Stimulated activated CD4-positive, alpha-beta T cell treated with anti-CD3 and anti-CD28 coated beads, Interleukin-2, amount 100 ng/mL, for 4 hours (primary cell): ENCODE measurements at places on chromosomes 7 and 10.

DNA sequence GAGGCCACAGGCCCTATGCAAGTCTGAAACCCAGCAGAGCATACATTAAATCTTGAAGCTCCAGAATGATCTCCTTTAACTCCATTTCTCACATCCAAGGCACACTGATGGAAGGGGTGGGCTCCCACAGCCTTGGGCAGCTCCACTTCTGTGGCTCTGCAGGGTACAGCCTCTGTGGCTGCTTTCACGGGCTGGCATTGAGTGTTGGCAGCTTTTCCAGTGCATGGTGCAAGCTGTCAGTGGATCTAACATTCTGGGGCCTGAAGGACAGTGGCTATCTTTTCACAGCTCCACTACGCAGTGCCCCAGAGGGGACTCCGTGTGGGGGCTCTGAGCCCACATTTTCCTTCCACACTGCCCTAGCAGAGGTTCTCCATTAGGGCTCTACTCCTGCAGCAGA, 265.7 kb upstream of the MAGI2 start:
- DNase-seq: no peak

DNA sequence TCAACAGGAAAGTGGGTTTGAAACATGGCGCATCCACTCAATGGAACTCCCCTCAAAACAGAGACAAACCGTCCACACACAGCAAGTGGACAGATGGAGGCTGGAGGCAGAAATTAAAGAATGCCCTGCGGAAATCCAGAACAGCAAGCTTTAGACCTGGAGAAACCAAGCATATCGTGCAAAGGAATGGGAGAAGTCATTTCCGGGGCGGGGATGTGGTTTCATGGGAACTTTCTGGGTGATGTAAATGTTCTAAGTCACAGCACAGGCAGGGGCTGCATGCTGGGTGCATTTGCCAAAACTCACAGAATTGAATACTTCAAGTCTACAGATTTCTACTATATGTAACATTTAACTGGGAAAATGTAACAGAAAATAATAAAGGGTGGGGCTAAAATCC, 213.0 kb downstream of the PTPRN2 start:
- DNase-seq: no peak

DNA sequence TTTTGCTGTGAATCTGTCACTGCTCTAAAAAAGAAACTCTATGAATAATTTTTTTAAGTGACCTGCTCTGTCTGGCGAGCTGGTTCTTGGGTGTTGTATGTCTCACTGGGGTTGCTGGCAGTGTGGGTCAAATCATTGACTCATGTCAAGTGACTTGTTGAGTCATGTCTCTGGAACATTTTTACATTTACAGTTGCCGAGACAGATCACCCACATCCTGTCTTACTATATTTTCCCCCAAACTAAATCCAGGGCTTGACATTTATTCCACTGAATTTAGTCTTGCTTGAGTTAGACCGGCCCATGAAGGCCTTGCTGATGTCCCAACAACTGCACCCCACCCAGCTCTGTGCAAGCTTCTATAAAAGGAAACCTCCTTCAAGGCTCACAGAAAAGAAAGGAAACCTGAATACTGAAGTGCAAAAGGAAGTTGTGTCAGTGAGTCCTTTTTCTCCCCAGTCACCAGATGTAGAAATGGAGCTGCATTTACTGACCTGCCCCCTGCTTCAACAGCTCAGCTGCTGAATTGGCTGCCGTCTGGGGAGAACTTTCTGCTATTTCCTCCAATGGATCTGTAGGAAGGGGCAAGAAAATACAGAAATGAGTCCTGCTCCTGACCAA, 290.3 kb downstream of the TNS3 start:
- no peak for DNase-seq

GRCh38 chr10:106830471-106830870, 334.0 kb downstream of the SORCS1 start:
- no peak for DNase-seq

- no peak for DNase-seq
These were observed 19.6 kb downstream of the RAB19 start for GRCh38 chr7:140423501-140423900.

DNA sequence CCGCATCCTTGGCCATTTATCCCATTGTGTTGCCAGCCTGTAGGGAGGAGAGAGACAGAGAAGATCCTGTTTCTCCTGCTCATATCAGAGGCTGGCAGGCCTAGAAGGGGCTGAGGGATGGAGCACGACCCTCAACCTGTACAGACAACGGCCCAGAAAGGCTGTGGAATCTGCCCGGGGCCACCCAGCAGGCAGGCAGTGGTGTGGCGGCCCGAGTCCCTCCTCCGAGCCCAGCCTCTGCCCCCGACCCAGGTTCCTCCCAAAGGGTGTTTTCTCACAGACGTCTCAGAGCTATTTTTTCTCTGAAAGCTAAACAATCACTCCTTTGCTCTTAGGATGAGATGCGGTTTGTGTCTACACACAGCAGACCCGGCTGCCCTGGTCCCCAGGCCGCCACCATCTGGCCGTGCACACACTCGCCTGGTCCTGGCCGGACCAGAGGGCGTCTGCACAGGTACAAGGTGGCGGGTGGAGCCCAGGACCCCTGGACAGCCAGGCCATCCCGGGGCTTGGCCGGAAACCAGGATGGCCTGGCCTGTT, 69.3 kb downstream of the FOXL3 start:
- no peak for DNase-seq

- DNase-seq: no peak
These were observed 68.6 kb upstream of the MEOX2 start for GRCh38 chr7:15755061-15755460.

DNA sequence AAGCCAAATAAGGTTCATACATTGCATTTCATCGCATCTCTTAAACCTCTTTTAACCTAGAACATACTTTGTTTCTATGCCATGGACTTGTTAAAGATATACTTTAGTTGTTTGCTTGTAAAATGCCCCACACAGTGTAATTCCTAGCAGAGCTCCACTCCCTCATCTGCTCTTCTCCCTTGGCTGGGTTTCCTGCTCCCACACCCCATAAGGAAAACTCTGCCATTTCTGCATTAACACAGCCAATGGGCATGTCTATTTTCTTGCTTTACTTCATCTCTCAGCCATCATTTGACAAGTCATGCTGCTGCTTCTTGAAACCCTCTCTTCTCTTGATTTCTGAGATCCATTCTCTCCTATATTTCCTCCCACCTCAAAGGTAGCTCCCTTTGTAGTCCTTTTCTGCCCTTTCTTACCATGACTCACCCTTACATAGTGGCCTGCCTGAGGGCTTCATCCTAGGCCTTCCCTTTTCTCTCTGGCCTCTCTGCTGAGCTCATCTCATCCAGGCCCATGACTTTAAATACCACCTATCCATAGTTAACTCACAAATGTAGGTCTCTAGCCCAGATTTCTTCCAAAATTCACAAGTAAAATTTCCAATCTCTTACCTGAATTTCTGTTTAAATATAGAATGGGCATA, 471.4 kb downstream of the ADRA2A start:
- DNase-seq: no peak

DNA sequence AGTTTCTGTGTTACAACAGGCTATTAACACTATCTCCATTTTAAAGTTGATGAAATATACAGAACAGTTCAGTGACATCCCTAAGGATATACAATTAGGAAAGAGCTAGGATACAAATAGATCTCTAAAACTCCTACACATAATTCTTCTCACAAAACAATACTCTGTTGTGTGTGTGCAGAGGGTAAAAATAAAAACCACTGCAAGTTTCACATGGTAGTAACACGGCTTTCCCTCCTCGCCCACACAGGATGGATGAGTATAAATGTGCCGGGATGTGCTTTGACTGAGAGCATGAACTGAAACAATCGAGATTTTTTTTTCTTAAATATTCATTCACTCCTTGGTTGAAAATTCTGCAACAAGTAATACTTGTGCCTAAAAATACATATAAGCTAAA, 131.5 kb upstream of the C1QL3 start:
- DNase-seq: no peak

- DNase-seq: no peak
These were observed 761.1 kb downstream of the IPMK start for GRCh38 chr10:57506414-57507094.

GRCh38 chr7:43119371-43120075, 7.1 kb downstream of the HECW1 start:
- no peak for DNase-seq

DNA sequence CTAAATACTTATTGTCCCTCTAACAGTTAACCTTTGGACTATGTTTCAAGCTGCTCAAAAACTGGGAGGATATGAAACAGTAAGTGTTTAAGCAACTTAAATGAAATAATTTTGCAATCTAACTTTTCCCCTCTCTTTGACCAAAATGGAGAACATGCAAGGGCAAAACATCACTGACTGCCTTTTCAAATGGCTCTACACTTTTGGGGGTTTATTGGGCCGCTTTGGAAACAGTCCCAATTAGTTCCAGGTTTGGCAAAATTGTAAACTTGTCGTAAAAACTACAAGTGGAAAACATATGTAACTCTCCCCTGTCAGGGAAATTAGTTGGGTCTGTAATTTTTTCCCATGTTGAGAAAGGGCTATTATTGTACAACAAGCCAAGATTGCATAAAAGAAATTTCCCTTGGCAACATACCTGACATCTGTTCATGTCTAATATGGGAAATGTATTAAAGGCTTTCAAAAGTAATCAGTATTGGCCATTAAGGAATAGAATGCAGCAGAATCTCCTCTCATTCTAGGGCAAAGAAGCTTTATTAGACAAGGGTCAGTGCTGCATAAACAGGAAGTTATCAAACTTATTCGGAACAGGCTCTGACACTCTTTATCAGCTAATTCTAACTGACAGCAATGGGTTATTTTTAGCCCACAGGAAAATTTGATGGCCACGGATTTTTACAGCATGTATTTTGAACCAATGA, 157.9 kb downstream of the ARID5B start:
- DNase-seq: no peak

DNA sequence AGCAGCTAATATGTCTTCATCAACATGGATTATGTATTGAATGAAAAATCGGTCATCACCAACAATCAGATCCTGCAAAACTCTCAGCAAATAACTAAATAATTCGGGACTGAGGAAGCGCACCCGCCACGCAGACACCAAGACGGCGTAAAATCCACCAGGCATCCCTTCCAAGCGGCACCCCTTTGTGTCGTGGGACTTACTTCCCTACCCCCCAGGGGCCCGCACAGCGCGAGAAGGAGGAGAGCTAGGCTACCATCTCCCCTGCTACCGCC, 721 bp downstream of the ARL3 start:
- DNase-seq: peak; percentile 31

GRCh38 chr7:87312215-87312865, 33.1 kb upstream of the CROT start:
- peak; percentile 36 for DNase-seq

- no peak for DNase-seq
These were observed 235.5 kb downstream of the SEMA3E start for GRCh38 chr7:83413424-83413823.

DNA sequence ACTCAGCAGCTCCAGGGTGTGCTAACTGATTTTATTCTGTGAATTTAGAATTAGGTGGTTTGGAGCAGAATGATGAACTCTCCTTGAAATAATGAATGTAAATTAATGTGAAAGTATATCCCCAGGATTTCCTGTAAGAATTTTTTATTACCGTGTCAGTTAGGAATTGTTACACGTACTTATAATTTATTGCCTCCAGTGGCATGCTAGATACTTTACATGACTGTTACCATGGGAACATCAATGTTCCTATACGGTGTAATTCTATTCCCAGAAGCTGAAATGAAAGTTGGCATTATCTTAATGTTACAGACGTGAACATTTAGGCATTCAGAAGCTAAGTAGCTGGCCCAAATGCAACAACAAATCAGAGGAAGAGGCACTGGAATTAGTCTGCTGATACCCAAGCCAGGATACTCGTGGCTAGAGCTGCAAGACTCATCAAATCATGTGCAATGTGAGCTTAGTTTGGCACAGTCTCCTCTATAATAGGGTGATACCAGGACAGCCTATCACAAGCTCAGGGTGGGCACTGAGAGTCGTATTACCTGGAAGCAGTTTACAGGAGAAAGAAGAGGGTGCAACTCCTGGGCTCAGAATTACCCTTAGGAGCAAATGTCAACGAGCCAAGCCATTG, 30.0 kb upstream of the PRKAR2B start:
- DNase-seq: no peak

GRCh38 chr10:116132780-116133399, 140.1 kb downstream of the GFRA1 start:
- DNase-seq: no peak

- no peak for DNase-seq
These were observed 24.9 kb upstream of the SLF2 start for GRCh38 chr10:100887761-100888296.

DNA sequence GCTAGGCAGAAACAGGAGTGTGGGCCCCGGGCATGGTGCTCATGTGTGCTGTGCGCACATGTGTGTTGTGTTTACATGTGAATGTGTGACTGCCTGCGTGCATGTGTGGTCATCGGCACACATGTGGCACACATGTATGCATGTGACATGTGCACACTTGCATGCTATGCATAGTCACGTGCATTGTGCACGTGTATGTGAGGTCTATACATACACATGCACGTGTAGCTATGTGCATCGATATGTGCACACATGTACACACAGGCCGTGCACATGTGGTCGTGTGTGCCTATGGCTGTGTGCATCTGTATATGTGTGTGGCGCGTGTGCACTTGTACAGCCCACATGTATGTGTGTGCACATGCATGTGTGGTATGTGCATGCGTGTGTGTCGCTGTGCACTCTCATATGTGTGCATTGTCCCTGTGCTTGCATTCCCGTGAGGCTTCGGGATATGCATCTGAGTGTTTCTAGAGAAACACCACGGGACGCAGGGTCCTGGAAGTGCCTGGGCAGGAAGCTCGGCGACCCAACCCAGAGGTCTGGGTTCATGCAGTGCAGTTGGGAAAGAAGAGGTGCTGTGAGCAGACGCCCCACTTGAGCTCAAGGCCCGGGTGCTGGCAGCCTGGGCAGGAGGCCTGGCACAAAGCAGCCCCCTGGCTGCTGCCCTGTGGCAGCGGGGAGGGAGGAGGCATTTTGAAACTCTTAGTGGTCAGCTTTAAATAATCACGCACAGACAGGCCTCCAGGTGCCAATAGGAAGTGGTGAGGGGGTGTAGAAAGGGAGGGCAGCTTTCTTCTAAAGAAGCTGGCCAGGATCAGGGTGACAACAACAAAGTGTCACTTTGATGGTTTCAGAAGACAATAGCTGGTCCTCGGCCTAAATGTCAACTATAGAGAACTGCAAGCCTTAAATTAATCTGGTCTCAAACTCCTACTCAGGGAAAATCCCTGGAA, 410.0 kb upstream of the MGMT start:
- no peak for DNase-seq

- DNase-seq: no peak
These were observed 24.4 kb downstream of the ASNS start for GRCh38 chr7:97847791-97848190.

- DNase-seq: peak; percentile 86
These were observed 1.7 kb upstream of the GIMAP8 start for GRCh38 chr7:150448789-150449147.

DNA sequence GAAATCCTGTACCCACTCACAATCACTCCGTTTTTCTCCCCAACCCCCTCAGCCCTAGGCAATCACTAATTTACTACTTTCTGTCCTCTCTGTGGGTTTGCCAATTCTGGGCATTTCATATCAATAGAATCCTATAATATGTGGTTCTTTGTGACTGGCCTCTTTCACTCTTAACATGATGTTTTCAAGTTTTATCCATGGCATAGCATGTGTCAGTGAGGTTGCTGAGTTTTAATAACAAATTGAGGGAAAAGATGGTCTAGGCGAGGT, 11.9 kb downstream of the PLAU start:
- DNase-seq: no peak
